ENCODE measurements at places on chromosomes 6 and 20. TPM values are rescaled to one million over a fixed set of nuclear protein-coding genes. Genes with fewer than 3 reads are reported as not detected.

The KCNK5 gene
- 20.5 TPM for total RNA-seq

The CENPW gene
- total RNA-seq, result 5.0 TPM

The SOX12 gene
- 6.8 TPM for total RNA-seq

The PPP1R3D gene
- total RNA-seq, result 11.8 TPM

The MUC22 gene
- total RNA-seq, result 0.11 TPM

GRCh38 chr6:91083211-91083610, 496.3 kb upstream of the MAP3K7 start:
- DNase-seq, result peak; percentile 25

DNA sequence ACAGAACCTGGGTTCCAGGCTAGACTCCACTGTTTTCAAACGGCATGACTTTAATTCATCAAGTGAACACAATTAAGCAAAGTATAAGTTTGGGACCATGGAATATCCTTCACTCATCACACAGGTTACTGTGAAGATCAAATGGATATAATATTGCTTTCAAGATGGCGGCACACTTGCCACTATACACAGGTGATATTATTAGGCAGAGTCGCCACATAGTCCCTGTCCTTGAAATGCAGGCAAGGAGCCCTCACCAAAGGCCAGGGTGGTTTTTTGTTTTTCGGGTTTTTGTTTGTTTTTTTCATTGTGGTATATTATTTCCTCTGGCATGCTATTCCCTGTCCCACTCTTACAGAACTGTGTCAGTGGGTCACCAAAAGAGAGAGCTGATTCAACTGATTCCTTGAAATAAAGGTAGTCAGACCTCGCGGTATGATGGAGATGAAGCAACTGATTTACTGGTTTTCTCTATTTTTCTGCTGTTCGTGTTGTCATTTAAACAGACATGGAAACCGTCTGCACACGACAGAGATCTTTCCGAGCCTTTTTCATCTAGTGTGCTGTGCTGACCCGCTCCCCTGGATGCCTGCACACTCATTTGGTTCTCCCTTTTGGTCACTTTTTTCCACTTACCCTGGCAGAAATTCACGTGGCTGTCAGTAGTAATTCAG, 29.7 kb downstream of the MYB start:
- DNase-seq, result no peak

DNA sequence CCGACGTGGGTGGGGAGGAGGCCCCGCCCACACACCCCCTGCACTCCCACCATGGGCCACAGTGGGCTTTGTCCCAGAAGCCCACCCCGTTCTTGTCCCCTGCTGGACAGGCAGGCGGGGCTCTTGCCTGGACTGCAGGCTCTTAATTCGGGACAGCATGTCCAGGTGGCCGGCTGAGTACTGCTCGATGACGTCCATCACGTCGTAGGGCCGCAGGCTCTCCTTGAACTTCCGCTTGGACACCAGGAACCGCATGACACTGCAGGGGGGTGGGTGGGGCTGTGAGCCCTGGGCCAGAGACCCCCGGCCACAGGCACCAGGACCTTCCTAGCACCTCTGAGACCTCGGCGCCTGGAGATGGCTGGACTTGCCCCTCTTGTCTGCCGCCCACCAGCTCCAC, 52.2 kb upstream of the CHRNA4 start:
- DNase-seq, result no peak

DNA sequence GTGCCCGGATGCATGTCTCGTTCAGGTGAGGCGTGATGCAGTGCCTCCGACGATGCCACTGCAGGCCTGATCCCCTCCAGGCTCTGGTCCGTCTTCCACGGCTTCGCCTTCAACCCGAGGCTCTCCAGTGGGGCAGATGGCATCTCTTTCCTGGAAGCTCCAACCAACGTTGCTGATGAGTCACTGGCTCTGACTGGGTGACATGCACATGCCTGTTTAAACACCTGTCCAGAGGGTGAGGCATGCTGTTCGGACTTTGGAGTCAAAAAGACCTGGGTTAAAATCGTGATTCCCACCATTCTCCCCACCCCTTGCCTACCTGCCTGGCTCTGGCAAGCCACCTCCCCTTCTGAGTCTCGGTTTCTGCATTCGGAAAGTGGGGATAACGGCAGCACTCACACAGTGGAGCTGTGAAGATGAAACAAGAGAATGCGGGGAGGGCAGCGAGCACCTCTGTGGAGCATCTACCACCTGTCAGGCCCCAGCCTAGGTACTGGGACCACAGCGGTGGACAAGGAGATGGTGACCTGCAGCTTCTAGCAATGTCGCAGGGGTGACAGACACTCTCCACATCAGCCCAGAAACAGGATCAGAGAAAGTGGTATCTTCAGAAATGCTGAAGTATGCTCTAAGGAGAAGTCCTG, 8.5 kb upstream of the EDN3 start:
- DNase-seq, result no peak

- no peak for DNase-seq
These were observed 28.3 kb downstream of the ZNF292 start for GRCh38 chr6:87183687-87184086.

DNA sequence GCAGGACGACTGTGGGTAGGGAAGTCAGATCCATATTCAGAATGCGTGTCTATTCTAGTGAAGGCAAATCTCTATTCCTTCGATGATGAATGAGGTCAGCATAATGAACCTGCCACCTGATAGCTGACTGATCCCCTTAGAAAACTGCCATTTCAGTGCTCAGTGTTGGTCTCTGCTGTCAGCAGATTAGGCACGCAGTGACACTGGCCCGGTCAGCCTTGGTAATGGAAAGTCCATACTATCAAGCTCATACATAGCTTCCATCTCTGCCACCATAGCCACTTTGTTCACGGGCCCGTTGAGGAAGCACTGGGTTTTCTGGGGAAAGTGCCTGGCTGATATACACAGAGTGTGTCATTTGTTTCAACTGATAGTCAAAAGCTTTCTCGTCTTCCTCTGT, 54.0 kb downstream of the C6orf52 start:
- no peak for DNase-seq
